ENCODE measurements at places on chromosomes 6 and 20.

- DNase-seq = no peak
Measured at GRCh38 chr6:147709396-147710272, 201.1 kb downstream of the SAMD5 start.

- no peak for DNase-seq
Measured at GRCh38 chr6:50007819-50008218, 14.0 kb downstream of the DEFB110 start.

DNA sequence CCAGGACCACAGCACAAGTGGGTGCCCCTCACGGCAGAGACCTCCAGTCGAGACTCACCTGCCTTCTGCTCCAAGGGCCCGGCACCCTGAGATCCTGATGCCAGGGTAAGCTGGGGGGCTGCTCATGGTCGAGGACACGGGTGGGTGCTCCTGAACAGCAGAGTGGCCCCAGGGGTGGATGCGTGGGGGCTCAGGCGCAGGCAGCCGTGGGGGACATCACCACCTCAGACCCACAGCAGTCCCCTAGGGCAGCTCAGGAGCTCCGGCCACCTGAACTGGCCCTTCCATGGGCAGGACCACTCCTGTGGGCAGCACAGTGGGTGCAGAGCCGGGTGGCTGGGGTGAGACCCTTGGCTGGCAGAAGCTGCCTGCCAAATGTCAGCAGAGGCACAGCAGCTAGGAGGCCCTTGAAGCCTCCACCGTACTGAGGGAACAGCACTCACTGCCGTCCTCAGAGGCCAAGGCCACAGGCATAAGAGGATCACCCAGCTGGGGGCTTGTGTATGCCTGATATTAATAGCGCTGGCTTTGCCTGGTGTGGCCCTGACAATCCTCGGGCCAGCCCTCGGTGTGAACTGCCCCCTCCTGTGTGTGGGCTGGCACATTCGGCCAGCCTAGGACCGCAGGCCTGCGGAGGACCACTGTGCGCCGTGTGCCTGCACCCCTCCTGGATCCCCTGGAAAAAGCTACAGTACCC is 5.4 kb downstream of the UCKL1 start:
- DNase-seq = no peak

DNA sequence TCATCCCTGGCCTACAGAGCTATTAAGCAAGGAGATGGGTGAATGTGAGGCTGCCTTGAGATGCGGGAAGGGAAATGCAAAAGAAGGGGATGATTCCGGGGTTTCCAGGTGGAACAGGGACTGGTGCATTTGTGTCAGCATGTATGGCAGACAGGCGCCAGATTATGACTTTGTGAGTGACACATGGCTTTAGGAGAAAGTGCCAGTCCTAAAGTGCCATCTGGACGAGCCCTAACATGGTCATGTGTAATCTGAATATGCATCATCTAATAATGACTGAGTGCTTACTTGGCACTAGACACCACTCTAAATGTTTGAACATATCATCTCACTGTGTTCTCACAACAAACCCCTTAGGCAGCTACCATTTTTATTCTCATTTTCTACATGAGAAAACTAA is 195.0 kb upstream of the TSHZ2 start:
- no peak for DNase-seq

DNA sequence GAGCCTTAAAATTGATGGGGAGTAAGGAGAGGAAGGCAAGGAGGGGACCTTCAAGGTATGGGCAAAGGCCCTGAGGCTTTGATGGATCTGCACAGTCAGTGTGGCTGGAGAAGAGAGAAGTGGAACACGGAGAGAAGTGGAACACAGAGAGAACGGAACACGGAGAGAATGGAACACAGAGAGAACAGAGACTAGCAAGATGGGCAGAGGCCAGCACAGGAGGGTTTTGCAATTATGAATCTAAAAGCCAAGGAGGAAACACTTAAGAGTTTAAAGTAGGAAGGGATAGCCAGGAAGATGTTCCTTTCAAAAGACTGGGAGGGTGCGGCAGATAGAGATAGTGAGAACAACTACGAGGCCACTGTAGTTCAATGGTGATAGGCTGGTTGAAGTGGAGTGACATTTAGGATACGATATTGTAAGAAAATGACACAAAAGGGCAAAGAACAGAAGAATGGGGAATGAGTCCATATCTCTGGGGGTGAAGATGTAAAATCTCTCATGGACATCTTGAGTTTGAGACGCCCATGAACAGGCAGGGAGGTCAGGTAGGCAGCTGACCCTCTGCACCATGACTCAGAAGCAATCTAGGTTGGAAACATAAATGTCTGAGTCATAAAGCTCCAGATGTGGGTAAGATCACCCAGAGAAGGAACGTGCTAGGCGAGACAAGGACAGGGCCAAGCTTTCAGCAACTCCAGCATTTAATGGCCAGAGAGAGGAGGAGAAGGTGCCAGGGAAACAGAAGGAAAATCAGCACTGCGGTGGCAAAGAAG is 25.4 kb downstream of the ZMYND8 start:
- DNase-seq = no peak

GRCh38 chr6:113936093-113936934 is 34.6 kb downstream of the HDAC2 start:
- peak; percentile 71 for DNase-seq

- no peak for DNase-seq
Measured at GRCh38 chr6:151026041-151026663, 160.7 kb downstream of the MTHFD1L start.

- DNase-seq = no peak
Measured at GRCh38 chr6:156865019-156865629, 87.9 kb downstream of the ARID1B start.

All from NCI-H774 (cell line).